ENCODE measurements at places on chromosomes 5 and 9.

DNA sequence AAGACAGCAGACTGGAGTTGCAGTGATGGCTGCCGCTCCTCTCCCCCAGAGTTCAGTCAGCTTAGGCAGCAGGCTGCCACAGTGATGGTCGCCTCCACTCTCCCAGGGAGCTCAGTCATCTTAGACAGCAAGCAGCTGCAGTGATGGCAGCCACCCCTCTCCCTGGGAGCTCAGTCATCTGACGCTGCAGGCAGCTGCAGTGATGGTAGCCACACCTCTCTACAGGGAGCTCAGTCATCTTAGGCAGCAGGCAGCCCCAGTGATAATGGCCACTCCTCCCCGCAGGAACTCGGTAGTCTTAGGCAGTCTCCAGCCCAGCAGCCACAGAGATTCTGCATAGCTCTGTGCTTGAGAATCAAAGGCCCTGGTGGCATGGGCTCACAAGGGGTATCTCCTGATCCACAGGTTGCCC lies 582.7 kb downstream of the DTWD2 start:
- DNase-seq, result peak; percentile 5

- no peak for DNase-seq
Measured at GRCh38 chr9:131289301-131290035, at the start of gene PLPP7. Gene PLPP7 (plus strand): TSS chr9:131289723. CDS start chr9:131289998, 275 bp downstream.

DNA sequence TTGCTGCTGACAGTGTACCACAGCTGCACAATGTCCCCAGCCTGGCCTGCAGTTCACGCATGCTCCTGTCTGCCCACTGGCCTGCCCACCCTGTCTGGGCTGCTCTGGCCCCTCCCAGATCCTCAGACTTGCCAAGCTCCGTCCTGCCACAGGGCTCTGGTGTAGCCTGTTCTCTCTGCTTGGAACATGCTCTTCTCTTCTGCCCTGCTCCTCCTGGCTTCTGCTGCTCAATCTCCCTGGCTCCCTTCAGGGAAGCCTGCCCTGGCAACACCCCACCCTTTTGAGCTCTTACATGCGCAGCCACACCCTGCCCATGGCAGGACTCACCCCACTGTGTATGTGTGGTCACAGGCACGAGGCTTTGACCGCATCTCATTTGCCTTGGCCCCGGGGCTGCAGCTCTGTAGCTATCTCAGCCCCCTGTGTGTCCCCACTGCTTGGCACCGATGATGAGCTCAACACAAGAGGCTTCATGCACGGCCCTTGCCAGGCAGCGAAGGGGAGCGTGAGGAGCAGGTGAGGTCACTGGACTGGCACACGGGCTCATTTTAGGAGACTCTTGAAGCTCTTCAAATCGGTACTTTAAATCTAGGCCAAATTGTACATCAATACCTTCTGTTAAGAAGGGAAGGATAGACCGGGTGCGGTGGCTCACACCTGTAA lies 20.4 kb upstream of the BRD3 start:
- DNase-seq, result no peak

- no peak for DNase-seq
Measured at GRCh38 chr5:126975796-126976195, 54.6 kb downstream of the MARCHF3 start.

- DNase-seq, result no peak
Measured at GRCh38 chr9:133210609-133211008, 1.6 kb upstream of the OBP2B start.

- no peak for DNase-seq
Measured at GRCh38 chr5:42840269-42840668, 28.6 kb upstream of the SELENOP start.

DNA sequence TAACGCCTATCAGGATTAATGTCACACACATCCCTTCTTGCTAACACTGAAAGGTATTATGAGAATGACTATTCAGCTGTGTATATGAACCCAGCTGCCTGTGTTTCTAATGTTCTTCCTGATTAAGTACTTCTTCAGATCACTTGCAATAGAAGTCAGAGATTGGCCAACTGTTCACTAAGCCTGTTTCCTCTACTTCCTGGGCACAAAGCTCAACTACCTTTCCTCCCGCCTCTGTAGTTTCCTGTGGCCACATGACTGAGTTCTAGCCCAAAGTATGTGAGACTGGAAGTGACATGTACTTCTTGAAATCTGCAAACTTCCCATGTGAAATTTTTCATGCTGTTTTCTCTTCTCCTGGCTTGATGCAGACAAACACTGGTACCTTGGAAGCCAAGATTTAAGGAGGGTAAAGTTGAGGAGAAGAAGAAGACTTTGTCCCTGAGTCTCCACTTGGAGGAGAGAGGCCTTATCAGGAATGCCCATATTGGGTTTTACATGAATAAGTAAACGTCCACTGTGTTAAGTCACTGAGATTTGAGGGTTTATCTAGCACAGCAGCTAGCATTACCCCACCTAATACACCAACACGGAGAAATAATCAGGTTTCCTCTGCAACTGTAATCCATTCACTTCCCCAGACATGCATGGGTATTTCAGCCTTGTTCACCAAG lies 58.6 kb downstream of the SLIT3 start:
- DNase-seq, result no peak

GRCh38 chr9:26955222-26955903 lies 849 bp upstream of the IFT74 start:
- no peak for DNase-seq

DNA sequence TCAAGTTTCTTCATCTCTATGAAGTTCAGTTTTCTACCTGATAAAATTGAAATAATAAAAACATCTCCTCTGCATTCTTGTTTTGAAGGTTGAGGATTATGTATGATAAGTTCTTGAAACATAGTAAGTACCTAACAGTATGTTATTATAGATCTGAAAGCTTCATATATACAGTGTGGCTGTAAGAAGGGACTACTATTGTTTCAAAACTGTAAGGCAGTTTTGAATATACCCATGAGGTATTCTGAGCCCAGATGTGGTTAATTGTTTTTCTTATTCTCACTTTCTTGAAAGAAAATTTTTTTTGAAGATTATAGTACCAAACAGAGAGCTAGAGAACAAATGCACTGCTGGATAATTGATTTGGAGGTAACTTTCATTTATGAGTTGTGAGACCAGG lies 383.2 kb downstream of the CHSY3 start:
- DNase-seq, result no peak

- no peak for DNase-seq
Measured at GRCh38 chr5:40685193-40685592, 5.5 kb downstream of the PTGER4 start.

GRCh38 chr5:10982626-10983025 lies 221.6 kb upstream of the DAP start:
- DNase-seq, result no peak

DNA sequence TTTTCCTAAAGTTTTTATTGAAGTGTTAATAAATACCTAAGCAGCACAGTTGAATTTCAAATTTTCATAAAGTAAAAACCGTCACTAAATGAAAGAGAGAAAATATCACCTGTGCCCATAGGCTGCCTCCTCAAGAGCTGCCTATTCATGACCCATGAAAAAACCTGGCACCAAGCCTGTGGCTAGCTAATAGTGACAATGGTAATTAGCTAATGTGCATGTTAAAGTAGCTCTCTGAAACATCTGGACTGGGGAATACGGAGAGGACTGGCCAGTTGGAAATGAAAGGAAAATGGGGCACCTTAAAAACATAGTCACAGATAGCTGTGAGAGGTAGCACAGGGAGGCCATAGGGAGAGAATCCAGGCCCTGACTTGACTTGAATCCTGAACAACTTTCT lies 5.4 kb upstream of the GNE start:
- peak; percentile 81 for DNase-seq

DNA sequence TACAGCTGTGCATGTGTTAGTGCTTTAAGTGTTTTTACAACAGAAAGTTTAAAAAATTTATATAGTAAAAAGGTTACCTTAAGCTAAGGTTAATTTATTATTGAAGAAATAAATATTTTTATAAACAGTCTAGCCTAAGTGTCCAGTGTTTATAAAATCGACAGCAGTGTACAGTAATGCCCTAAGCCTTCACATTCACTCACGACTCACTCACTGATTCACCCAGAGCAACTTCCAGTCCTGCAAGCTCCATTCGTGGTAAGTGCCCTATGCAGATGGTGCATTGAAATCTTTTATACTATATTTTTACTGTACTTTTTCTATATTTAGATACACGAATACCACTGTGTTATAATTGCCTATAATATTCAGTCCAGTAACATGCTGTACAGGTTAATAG lies 159.1 kb downstream of the ROR2 start:
- no peak for DNase-seq

DNA sequence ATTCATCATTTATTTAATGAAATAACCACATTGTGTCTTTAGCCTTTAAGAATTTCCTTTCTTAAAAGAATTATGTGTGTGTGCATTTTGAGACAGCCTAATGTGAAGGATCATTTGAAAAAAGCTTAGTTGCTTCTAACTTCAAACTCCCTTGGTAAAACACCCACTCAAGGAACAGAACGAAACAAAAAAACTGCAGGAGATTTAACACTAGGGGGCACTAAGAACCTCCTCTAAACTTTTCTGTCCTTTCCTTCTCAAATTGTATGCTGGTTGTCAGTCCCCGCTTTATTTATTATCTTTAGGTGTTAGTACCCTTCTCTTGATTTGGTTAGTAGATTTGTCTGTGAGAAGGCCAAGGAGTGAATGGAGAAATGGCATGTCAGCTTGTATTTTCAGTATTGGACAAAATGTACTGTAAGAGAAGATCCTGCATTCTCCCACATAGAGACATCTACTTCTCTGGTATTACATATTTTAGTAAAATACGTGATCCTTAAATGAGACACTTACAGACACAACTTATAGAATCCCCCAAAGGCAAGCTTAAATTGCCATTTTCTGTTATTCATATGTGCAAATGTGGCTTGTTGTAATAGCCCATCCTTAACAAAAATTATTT lies 229.7 kb downstream of the MRPS30 start:
- DNase-seq, result no peak

DNA sequence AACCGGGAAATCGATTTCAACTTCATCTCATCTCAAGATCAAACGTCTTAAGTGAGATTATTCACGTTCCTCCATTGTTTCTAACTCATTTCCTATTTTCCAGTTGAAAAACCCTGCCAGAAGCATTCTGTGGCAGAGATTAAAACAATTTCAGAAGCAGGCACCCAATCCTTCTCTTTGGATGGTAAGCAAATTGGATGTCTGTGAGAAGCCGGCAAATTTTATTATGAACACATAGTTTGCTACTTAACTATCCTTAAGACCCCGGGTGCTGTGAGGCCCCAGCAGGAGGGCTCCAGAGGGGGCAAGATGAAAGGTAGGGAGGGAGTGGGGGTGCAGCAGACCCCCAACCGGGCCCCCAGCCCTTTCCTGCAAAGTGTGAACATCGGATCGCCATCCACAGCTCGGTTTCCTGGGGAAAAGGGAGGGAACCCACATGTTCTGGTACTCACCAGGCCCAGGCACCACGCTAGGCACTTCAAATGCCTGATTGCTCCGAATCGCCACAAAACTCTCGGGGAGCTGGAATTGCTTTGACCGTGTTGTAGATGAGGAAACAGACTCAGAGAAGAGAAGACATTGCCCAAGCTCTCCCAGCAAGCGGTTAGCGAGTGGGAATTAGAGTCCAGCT lies 167.1 kb upstream of the MVB12B start:
- DNase-seq, result no peak

DNA sequence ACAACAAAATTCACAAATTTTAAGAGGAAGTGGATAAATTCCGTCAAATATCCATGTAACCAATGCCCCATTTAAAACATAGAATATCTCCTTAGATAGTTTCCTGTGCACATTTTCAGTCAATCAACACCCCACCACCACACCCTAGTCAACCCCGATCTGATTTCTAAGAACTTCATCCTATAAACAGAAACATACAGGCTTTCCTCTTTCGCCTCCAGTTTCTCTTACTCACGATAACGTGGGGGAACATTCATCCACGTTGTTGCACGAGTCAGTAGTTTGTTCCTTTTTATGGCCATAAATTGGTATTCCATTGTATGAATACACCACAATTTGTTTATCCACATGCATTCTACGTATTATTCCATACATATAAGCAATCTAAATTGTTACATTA lies 35.6 kb upstream of the TRIO start:
- no peak for DNase-seq

GRCh38 chr9:84174486-84174885 lies 166.1 kb downstream of the SLC28A3 start:
- DNase-seq, result no peak

GRCh38 chr5:79088507-79088906 lies 18.9 kb downstream of the BHMT2 start:
- DNase-seq, result no peak

GRCh38 chr9:126955811-126956210 lies 41.2 kb downstream of the RALGPS1 start:
- no peak for DNase-seq

GRCh38 chr9:13324988-13325387 lies 45.5 kb upstream of the MPDZ start:
- no peak for DNase-seq

DNA sequence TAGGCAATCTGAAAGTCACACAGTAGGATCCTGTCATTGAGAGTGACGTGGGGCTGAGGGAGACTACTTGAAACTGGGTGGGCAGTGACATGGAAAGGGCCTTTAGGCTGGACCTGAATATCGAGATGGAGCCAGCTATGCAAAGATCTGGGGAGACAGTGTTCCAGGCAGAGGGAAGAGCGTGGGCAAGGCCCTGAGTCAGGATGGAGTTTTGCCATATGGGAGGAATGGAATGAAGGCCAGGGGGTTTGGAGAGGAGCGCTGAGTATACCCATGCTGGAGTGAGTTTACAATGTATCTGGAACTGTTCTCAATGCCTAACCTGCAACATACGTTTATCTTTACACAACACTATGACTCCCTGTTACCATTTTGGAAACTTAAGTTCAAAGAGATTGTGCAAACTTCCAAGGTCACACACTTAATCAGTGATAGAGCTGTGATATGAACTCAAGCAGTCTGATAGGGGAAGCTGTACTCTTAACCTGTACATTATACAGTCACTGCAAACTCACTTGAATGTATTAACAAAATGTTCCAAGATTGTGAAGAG lies 33.5 kb downstream of the INSYN2B start:
- no peak for DNase-seq

DNA sequence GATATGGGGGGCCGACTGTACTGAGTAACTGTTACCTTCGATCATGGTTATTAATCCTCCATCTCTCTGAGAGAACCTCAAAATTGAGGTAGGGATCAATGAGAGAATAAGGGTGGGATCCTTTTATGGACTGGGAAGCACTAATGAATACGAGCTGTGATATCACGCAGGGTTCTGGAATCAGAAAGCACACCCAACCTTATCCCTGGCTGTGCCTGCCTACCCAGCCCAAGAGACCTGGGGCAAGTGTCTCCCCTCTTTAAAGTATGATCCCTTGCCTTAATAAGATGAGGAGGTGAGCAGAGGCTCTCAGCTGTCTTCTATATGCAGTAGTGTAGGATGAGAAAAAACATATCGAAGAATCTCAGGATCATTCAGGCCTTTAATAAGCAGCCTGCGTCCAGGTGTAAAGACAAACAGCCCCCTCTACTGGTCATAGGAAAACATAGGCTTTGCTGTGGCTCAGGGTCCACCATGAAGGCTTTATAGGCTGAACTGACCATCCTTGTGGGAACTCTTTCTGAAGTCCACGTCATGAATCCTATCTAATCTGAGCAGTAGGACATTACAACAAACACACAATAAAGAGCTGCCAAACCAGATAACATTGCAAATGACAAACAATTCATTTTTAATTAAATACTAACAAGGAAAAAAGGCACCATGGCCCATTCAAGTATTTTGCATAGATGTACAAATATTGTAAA lies 16.8 kb downstream of the NIPAL4 start:
- peak; percentile 60 for DNase-seq

- no peak for DNase-seq
Measured at GRCh38 chr5:84599964-84600363, 215.3 kb upstream of the EDIL3 start.

- no peak for DNase-seq
Measured at GRCh38 chr9:124257844-124258606, at the start of gene NEK6. Gene NEK6 (plus strand): TSS chr9:124257949. CDS start chr9:124301965, 44,016 bp downstream.

- DNase-seq, result no peak
Measured at GRCh38 chr5:6950860-6951259, 237.6 kb downstream of the TENT4A start.
